Neural progenitor cell (in vitro differentiated cells): ENCODE measurements at places on chromosomes 7 and 10.

- no peak for DNase-seq
Observed at GRCh38 chr10:23479798-23480473, 41.1 kb downstream of the OTUD1 start.

DNA sequence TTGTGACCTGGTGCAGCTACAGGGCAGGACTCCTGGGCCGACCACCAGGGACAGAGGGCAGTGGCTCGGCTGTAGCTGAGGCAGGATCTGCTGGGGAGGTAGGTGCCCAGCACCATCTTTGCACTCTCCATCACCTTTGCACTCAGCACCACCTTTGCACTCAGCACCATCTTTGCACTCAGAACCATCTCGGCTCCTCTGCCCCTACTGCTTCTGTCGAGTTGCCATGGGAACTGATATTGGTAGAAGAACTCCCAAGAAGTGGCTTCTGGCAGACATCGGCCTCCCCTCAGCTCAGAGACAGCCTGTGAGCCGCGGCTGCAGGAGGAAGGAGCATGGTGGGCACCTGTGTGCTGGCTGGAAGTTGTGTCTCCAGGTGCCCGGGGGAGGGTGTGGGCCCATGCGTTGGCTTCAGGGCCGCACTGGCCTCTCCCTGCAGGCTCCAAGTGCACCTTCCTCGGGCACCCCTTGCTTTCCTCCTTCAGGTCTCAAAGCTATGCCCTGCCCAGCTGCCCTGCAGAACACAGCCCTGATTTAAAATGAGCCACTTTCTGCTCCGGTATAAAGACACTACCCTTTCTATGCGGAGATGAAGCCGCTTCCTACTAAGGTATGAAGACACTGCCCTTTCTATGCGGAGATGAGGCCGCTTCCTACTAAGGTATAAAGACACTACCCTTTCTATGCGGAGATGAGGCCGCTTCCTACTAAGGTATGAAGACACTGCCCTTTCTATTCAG lies 514.5 kb downstream of the PTPRN2 start:
- no peak for DNase-seq

DNA sequence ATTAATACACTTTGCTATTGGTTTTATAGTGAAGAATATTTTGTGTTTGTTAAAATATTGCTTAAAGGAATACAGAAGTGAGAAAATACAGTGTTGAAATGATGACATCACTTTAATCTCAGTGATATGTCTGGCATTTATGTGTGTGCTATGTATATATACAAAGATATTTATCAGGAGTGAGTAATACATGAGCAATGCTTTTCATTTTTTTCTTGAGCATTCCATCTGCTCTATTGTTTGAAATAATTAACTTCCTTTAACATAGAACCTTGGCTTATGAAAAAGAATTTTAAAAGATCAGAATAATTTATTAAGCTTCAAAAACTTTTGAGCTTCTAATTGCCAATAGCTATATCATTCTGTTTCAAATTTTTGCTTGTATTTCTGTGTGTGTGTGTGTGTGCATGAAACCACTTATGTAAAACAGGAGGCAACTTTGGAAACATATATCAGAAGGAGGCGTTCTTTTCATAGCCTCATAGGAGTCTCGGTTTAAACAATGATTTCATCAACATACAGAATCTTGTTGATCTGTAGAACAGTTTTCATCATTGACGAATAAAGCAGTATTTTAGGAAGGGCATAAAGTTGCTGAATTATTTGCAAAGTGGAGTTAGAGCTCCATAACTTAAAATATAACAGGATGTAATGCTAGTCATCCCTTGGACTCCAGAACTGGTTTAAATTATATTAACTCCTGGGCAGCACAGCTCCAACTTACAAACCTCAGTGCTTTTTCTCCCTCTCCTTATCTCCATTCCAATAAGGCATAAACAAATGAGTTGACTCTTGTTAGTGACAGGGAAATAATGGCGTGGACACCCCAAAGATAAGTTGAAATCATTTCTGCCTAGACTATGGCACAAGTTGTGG lies 228.4 kb upstream of the DGKB start:
- DNase-seq, result no peak

GRCh38 chr7:4009211-4010060 lies 672.7 kb upstream of the FOXK1 start:
- no peak for DNase-seq

DNA sequence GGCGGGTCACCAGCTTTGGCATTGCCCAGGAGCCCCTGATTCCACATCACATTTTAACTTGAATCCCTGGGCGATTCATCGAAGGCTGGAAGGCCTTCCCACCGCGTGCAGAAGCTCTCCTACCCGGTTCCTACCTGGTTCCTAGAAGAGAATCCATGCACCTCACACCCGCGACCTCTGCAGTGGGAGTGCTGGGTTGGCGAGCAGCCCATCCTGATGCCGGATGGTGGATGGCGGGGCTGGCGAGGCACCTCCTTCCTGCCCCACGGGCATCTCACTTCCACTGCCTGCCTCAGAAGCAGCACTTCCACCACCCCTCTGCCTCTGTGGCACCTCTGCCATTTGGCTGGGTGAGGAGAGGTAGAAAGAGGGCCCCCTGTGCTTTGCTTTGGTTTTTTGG lies 32.0 kb downstream of the NUB1 start:
- DNase-seq, result no peak

- no peak for DNase-seq
Observed at GRCh38 chr10:111440501-111440900, 363.7 kb downstream of the ADRA2A start.

- DNase-seq, result no peak
Observed at GRCh38 chr7:85634951-85635350, 448.1 kb upstream of the SEMA3D start.

- no peak for DNase-seq
Observed at GRCh38 chr7:53800746-53801145, 741.4 kb upstream of the VSTM2A start.

- DNase-seq, result no peak
Observed at GRCh38 chr7:27031289-27032172, 64.3 kb downstream of the HOXA1 start.

- no peak for DNase-seq
Observed at GRCh38 chr10:48700071-48700470, 15.4 kb downstream of the WDFY4 start.

DNA sequence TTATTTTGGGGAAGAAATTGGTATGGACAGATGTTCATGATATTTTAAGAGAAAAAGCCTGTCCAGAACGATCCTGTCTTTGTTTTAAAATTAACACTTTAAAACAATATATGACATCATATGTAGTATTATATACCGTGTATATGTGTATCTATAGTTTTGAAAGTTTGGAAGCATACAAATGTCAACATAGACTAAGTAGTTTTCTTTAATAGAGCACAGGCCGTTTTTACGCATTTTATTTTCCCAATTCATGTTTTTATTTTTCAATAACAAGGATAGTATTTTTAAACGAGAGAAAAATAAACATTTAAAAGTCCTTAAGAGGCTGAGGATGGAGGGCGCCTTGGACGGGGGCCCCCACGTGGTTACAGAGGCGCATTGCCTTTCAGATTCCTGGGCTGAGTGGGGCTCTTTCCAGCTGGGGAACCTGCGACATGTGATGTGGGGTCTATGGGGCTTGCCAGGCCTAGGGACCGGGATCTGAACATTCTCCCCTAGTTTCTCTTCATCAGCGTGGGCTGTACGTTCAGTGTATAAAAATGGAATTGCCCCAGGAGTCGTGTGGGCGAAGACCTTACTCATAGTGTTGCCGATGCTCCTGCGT lies 127.8 kb upstream of the ZNF746 start:
- DNase-seq, result peak; percentile 83

DNA sequence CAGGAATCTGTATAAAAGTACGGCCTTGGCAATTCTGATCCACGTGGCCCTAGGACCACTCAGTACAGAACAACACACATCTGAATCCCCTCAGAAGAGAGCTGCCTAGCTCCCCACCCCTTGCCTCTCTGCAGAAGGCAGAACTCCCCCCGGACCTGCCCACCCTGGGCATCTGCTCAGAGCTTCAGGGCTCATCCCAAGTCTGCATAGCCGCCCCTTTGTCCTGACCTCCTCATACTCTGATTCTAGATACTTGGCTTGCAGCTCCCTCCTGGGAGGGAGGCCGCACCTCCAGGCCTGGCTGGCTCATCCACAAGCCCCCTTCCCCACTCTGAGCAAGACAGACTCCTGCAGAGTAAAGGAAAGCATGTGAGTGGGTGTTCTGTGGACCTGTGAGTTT lies 49.6 kb downstream of the GRID1 start:
- no peak for DNase-seq

DNA sequence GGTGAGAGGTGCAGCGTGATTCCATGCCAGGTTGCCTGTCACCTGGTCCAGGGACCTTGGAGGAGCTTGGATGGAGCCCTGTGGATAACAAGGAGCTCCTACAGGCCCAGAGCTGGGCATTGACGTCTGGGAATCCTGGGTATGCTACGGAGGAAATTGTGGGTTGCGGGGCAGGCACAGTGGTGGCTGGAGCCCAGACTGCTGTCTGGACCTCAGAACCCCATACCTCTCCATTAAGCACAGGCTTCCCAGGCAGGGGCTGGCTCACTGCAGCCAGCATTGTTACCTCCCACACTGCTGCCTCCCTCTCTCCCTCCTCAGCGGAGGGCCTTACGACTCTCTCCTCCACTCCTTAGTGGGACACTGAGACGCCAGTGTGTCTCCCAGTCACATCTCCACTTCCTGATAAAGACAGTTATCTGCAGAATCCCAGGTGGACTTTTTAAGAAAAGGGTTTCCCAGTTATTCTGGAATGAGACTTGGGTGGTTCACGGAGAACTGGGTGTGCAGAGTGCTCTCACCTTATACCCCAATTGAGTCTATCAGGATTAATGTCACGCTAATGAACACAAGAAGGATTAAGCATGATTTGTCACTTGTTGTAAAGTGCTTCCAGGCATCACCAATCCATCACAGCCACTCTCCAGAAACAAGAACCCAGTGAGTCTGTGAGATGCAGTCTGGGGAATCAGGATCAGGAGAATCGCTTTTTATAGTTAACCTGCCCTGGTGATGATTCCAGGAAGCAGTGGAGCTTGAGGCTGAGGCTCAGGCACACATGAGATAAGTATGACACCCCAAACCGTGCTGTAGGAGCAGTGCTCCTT lies 309.4 kb downstream of the RPS24 start:
- DNase-seq, result no peak

- no peak for DNase-seq
Observed at GRCh38 chr7:134988161-134988560, 1.9 kb downstream of the AGBL3 start.

DNA sequence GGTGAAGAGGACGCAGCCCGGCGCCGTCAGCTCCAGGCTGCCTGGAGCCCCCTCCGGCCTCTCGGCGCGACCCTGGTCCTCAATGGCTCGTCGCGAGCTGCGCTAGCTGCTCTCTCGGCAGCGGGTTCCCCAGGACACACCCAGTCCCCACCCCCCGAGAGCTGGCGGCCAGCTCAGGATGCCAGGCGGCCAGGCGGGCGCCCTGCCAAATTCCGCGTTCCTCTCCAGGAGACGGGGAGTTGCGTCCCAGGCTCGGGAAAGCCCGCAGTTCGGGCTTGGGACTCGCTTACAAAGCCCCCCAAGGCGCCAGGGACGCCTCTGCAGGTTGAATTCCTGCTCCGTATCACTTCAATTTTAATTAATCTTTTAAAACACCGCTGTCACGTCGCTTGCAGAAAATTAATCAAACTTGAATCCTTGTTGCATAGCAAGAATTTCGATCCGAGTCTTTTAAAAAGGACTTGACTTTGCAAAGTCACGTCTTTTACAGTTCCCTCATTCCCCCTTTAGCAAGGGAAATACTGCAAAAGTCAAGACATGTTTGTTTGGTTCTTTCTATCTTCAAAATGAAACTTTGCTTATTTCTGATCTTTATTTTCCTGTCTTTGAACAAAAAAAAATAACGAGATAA lies 28.2 kb downstream of the SKIDA1 start:
- DNase-seq, result peak; percentile 90

- no peak for DNase-seq
Observed at GRCh38 chr7:42978496-42978895, 46.3 kb downstream of the MRPL32 start.

DNA sequence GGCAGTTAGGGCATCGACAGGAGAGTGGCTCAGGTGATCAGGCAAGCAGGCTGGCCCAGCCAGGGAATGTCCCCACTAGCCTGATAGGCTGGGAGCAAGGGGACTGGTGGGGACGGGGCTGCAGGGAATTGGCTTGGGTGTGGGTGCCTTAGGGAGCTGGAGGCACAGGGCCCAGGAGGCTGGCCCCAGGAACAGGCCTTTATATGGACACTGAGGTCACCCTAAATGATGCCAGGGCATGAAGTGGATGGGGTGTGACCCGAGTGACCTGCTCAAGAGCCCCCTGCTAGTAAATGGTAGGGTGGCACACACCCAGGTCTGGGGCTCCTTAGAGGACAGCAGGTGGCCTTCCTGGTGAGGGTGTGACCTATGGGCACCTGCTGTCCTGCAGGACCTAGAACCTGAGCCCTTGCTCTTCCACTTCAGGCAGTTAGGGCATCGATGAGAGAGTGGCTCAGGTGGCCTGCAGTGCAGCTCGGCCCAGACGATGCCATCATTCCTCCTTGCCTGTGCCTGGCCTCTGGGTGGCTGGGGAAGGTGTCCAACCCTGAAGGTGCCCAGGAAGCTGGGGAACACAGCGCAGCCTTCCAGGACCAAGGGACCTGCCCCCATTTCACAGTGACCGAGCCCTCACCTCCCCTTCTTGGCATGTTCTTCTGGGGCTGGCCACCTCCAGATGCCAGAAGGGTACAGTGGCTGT lies 51.7 kb upstream of the LEP start:
- DNase-seq, result no peak

- no peak for DNase-seq
Observed at GRCh38 chr10:86079088-86079487, 287.5 kb downstream of the GRID1 start.

DNA sequence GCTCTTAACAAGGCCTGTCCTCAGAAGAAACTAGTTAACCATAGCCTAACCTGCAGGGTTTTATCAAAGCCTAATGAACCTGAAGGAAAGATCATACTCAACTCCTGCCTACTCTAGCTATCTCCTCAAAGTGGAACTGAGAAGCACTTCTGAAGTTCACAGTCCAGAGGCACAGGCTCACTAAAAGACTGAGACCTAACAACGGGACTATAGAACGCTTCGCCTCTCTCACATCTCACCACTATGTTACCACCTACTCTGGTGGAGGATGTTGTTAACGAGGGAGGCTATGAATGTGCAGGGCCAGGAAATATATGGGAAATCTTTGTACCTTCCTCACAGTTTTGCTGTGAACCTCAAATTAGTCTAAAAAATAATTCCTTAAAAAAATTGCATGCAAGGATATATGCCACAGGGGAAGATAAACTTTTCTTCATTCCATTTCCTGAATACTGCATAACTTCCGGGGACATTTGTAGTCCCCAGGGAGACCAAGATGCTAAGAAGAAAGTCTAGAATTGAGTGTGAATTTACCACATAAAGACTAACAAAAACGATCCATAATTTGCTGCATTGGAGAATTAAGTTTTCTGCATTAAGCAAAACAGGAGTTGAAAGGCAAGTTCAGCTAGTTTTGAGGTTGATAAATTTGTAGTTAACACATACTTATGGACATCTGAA lies 21.6 kb downstream of the LIPJ start:
- no peak for DNase-seq

- DNase-seq, result no peak
Observed at GRCh38 chr10:22294694-22295093, 21.5 kb upstream of the COMMD3 start.

DNA sequence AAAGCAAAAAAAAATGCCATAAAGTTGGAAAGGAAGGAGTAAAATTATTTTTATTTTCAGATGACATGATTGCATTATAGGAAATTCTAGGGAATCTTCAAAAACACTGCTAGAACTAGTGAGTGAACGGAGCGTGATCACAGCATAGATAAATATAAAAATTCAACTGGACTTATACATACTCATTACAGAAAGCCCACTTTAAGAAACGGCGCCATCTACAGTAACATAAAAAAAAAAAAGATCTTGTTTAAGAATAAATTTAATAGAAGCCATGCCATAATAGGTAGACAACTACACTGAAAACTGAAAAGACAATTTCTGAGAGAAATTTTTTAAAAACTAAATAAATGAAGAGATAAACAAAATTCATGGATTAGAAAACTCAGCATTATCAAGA lies 623.1 kb upstream of the MGMT start:
- no peak for DNase-seq
